ENCODE measurements at places on chromosomes 7 and 10.

- no peak for DNase-seq
These were observed 122.5 kb upstream of the ANKRD1 start for GRCh38 chr10:91043173-91043910.

- DNase-seq = no peak
These were observed 132.1 kb upstream of the DPP6 start for GRCh38 chr7:153920126-153920525.

DNA sequence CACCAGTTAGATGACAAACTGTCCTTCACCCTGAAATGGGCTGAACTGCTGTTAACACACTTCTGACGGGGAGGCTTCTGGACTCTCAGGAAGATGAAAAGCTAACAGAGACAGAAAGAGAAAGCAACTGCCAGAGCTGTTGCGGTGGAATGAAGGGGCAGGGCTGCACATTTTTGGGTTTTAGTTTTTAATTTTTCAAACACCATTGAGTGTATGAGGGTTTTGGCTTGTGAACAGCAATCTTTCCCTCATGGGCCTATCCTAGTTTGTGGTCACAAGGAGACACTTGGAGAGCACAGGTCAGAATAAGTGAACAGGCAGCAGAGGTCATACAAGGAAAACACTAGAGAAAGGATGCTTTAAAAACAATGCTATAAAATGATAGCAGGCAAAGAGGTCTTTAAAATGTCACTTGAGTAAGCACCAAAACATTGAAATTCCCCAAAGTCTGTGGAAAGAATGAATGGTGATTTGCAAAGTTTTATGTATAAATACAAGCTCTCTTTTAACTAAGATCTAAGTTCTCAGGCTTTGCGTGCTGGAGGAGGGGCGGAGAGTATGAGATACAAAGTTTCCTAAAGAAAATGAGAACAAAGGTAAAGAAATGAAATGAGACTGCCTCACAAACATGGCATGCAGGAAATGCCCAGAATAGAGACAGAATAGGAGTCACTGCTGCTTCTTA is 101.4 kb upstream of the GLI3 start:
- DNase-seq = no peak

GRCh38 chr7:94029976-94030375 is 25.8 kb upstream of the BET1 start:
- no peak for DNase-seq

- peak; percentile 58 for DNase-seq
These were observed 9.4 kb downstream of the SH3PXD2A start for GRCh38 chr10:103845972-103846371.

All from mucosa of descending colon (tissue), 3 donors.